ENCODE measurements at places on chromosomes 1 and 21.

DNA sequence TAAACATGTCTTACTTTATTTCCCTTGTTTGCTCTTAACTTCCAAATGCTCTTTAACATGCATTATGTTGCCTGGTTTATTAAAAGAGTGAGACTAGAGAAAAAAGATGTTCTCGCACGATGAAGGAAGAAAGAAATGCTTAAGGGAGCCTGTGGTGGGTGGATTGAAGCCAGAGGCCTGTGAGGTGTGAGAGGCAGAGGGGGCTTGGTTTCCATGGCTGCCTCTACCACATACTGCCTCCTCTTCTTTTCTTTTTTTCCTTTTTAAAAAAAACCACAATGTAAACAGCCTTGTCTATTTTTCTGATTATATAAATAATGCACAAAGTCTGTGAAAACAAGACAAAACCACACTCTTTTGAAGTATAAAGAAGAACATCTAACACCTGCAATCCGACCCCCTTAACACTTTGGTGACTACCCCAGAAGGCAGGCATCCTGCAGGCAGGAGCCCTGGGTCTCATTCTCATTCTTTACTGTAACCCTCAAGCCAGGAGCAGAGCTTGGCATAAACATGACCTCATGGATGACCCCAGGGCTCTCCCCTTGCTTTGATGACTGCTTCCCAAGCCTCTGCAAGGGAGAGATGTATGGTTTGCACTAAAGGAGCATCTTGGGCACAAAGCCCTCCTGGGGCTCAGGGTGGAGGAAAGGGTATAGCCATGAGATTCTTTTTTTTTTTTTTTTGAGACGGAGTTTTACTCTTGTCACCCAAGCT is 10.1 kb upstream of the PARP1 start:
- DNase-seq = no peak

DNA sequence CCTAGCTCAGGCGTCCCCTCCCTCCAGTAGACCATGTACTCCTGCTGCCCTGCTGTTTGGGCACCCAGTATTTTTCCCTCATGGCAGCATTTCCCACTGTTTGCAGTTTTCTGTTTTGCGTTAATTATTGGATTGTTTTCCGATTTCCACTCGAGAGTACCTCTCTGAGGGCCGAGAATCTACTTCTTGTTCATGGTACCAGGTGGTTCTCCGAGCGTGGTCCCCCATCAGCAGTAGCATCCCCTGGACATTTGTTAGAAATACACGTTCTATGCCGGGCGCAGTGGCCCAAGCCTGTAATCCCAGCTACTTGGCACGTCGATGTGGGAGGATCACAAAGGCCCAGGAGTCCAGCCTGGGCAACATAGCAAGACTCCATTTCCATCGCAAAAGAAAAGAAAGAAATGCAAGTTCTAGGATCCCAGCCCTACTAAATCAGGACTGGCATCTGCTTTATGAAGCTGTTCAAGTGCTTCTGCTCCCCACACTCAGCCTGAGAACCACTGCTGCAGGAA is 690 bp downstream of the RRP1 start:
- no peak for DNase-seq

GRCh38 chr1:158840236-158840635 is 9.1 kb downstream of the MNDA start:
- DNase-seq = no peak

DNA sequence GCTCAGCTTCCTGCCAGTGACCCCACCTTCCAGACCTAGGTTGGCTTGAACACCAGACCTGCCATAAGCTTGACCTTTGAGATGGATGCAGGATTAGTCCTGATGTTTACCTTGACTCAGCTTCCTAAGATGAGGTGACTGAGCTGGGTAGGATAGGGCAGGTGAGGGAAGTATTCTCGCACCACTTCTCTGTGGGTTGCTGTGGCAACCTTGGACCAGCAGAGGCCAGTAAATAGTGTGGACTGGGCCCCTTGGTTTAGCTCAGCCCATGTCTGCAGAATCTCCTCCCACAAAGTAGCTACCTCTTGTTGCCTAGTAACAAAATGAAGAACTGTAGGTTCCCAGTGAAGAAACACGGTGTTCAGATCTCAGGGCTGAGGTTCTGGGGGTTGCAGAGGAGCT is 8.4 kb downstream of the RPS6KA1 start:
- no peak for DNase-seq

- no peak for DNase-seq
These were observed 7.0 kb downstream of the EPHA8 start for GRCh38 chr1:22570140-22570909.

DNA sequence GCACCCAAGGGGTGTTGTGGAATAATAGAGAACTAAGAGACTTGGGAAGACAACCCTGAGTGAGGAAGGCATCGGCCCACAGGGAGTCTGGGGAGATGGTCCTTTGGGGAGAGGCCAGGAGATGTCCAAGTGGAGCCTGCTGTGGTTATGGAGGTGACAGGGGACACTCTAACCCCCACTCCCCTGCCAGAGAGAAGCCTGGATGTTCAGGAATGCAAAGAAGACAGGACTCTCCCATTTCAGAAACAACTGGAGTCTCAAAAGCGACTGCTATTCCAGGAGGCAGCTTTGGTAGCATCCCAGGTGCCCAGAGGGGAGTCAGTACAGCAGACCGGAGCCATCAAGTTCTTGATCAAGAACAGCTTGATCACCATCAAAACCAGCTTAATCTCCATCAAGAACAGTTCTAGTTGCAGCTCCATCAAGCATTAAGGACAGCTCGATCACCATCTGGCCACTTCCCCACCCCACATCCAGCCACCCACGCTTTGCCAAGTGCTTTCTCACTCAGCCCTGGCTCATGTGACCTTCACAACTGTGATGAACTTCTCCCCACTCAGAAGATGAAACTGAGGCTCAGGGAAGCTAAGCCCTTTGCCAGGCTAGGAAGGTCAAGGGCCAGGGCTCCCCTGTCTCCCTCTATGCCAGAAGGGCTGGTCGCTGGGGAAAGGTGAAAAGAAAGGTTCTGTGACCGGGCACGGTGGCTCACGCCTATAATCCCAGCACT is 743 bp downstream of the CD52 start:
- DNase-seq = no peak

DNA sequence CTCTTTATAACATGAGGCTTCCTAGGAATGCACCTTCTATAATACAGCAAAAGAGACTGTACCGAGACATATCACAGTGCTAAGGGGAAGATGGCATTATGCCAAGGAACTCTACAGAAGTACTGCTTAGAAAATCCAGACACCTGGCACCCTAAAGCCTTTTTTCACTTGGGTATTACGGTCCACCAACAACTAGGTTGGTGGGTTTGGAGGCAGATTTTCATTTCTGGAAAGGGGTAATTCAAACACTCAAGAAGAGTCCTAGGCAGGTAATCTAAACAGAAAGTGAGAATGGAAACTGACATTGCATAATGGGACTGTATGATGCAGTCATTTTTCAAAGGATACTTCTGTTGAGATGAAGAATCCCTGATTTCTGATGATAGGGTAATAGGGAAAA is 19.6 kb downstream of the SCMH1 start:
- DNase-seq = peak; percentile 16

DNA sequence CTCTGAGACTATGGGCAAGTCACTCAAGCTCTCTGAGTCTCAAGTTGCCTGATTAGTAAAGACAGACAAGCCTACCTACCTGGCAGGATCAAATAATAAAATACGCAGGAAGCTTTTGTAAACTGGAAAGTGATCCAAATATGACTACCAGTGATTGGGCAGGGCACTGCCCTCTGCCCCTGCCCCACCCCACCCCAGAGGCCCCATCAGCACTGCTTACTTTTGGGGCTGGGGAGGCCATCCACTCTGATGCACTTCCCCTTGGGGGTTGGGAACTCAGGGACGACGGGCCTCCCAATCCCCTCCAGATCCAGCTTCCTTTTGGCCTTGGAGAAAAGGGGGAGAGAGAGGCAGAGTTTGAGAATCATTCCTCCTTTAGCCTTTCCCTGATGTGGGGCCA is 6.9 kb downstream of the E2F2 start:
- DNase-seq = no peak

All from NCI-H1436 (cell line).